ENCODE measurements at places on chromosomes 1 and 21.

DNA sequence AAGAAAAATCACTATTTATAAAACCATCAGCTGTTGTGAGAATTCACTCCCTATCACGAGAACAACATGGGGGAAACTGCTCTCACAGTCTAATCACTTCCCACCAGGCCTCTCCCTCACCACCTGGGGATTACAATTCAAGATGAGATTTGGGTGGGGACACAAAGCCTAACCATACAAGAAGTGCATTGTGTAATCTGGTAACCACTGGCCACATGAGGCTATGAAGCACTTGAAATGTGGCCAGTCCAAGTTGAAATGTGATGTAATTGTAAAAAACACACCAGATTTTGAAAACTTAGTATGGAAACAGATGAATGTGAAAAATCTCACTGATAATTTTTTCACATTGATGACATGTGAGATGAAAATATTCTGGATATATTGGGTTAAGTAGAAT is 293.8 kb downstream of the TTLL7 start:
- no peak for DNase-seq

GRCh38 chr1:240413732-240414131 is 198.2 kb downstream of the GREM2 start:
- no peak for DNase-seq

GRCh38 chr1:179883745-179884138 is 1.7 kb downstream of the TOR1AIP1 start:
- DNase-seq: peak; percentile 12

DNA sequence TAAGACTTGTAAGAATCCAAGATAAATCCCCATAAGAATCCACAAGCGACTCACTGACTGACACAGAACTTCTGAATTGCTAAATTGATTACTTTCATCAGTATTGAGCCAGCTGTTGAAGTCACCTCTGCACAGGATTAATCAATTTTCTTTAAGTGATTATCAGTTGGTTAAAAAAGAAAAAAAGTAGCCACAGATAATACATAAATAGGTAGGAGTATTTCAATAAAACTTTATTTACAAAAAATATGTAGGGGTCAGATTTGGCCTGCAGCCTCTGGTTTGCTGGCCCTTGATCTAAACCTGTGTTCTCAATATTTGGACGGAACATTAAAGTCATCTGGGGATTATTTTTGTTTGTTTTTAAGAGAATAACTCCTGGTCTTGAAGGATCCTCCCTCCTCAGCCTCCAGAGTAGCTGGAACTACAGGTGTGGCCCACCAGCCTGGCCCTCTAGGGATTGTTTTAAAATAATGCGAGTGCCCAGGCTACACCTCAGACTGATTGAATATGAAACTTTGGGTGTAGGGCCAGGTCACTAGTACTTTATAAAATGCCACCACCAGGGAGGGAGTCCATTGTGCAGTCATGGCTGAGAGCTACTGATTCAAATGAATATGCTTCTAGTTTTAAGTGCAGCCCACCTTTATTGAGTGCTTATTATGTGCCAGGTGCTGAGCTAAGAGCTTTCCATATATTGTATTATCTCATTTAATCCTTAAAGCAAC is 6.8 kb upstream of the TMEM183A start:
- no peak for DNase-seq

DNA sequence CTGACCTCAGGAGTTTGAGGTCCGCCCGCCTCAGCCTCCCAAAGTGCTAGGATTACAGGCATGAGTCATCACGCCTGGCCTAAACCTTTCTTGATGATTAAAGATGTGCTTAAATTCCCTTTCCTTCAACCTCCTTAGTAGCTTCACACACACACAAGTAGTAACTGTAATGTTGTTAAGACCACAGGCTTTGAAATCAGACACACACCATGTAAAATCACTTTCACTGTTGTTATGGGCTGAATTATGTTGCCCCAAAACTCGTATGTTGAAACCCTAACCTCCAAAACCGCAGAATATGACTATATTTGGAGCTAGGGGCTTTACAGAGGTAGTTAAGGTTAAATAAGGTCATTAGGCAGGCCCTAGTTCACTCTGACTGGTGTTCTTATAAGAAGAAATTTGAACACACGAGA is 180.2 kb downstream of the NR5A2 start:
- DNase-seq: no peak

DNA sequence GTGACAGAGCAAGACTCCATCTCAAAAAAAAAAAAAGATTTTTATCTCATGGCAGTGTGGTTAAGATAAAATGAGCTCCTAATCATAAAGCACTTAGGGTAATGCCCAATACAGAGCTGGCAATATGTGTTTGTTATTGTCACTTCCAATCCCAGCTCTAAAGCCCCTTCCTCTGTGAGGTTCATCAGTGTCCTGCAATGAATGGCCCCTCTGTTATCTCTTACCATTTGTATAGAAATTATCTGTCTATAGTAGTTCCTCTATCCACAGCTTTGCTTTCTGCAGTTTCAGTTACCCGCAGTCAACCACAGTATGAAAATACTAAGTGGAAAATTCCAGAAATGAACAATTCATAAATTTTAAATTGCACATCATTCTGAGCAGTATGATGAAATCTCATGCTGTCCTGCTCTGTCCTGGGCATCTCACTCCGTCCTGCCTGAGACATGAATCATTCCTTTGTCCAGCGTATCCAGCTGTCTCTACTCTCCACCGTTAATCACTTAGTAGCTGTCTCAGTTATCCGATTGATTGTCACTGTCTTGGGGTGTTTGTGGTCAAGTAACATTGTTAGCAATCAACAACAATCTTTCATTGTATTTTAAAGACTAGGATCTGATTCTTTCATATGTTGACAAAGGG is 50.2 kb upstream of the DNAH14 start:
- peak; percentile 48 for DNase-seq

GRCh38 chr1:161185732-161186311 is 8.5 kb upstream of the B4GALT3 start:
- no peak for DNase-seq

GRCh38 chr1:240947438-240948224 is 335.7 kb upstream of the GREM2 start:
- no peak for DNase-seq

- no peak for DNase-seq
Measured at GRCh38 chr1:243921111-243921510, 71.1 kb upstream of the AKT3 start.

- DNase-seq: no peak
Measured at GRCh38 chr1:38301040-38301439, 254.4 kb upstream of the POU3F1 start.

DNA sequence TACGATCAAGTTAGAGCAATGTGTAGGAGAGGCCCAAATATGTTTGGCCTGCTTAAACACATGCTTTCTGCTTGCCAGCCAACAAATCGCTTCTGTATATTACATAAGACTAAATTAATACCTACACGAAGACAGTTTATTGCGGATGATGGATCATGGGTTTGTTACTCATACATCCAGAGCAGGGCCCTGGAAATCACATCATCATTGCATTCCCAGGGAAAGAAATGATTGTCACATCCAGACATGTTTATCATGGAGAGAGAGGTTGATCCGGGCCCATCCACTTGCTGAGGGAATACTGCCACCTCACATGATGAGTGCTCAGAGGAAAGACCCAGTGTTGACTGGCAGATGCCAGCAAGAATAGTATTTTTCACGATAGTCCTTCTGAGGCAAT is 282.6 kb downstream of the NUF2 start:
- no peak for DNase-seq

DNA sequence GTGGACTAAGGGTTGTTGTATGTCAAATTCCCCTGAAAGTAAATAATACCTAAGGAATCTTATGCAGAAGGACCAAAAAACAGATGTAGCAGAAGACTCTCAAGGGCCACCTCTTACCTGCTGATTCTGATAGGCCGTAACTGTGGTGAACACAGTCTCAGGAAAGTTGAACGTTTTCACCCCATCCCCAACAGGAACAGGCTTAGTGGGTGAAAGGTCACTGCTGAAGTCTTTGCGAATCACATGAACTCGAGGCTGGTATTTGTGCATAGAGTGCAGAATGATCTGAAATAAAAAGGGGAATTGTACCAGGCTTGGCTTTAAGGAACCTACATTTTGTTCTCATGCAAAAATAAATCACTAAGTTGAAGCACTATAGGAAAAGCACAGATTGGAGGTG is 64.8 kb downstream of the TBX15 start:
- no peak for DNase-seq

GRCh38 chr1:167270349-167271092 is 49.8 kb downstream of the POU2F1 start:
- DNase-seq: no peak

- DNase-seq: no peak
Measured at GRCh38 chr1:86507935-86508582, 38.8 kb upstream of the CLCA4 start.

GRCh38 chr1:202143768-202144401 is 652 bp downstream of the ARL8A start:
- peak; percentile 46 for DNase-seq

- DNase-seq: no peak
Measured at GRCh38 chr21:43277481-43278351, 108.9 kb downstream of the CRYAA start.

All from urothelium cell line (cell line).